ENCODE measurements at places on chromosomes 11 and 22. TPM values are rescaled to one million over a fixed set of nuclear protein-coding genes. Genes with fewer than 3 reads are reported as not detected.

The GRM5 gene
- total RNA-seq: 0.45 TPM

- H3K4me3 ChIP-seq: peak overlapping the region; percentile 84
- peaks cover 45% of the 10 kb centered on the region for H3K4me1 ChIP-seq
- no peak for DNase-seq
- H3K27me3 ChIP-seq: peaks cover 3% of the 10 kb centered on the region
These were observed 87.0 kb upstream of the CRYBB3 start for GRCh38 chr22:25112538-25113253.

The MS4A6E gene
- not detected for total RNA-seq

DNA sequence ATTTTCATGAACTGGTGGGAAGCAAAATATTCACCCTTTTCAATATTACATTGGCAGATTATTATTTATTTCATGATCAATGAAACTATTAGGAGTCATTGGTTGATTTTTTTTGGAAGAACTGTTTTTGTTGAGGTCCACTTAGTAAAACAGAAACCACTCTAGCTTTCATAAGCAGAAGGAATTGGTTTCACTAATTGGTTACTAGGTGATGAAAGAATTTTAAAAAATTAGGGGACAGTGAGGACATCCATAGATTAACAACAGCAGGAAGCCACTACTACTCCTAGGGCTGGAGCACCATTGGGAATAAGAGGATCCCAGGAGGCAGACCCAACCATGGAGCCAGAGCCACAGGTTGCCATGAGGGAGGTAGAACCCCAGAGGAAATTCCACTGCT is 74.4 kb upstream of the KCNA4 start:
- no peaks in the 10 kb centered on the region for H3K4me1 ChIP-seq
- H3K27me3 ChIP-seq: peaks cover 25% of the 10 kb centered on the region
- no peak for DNase-seq
- H3K36me3 ChIP-seq: no peaks in the 10 kb centered on the region
- H3K27ac ChIP-seq: no peak overlapping the region
- H3K4me3 ChIP-seq: no peak overlapping the region
